ENCODE measurements at places on chromosomes 7 and 10.
A peak's percentile ranks its signal among the peaks of the same experiment; 100 is the strongest.

- DNase-seq: no peak
Observed at GRCh38 chr10:101428036-101428435, 74.1 kb downstream of the BTRC start.

DNA sequence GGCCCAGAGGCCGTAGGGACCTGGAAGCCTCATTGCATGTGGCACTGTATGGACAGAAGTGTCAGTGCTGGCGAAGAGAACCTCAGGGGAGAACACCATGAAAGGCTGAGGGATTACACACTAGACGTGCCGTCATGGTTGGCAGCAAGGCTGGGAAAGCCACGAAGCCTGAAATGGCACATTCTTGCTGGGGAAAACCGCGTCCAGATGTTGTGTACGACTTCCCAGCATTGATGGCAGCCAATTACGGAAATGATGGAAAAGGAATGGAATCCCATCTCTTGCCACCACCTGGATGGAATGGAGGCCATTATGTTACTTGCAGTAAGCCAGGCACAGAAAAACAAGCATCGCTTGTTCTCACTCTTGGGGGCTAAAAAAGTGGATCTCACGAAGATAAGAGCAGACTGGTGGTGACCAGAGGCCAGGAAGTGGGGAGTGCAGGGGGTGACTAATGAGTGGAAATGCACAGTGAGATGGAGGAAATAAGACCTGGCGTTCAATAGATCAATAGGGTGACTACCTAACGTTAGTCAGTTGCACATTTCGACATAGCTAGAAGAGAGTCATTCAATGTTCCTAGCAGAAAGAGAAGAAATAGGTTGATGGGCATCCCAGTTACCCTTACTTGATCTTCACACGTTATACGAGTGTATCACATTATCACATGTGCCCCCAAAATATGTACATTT, 14.6 kb upstream of the PWWP2B start:
- DNase-seq: no peak

DNA sequence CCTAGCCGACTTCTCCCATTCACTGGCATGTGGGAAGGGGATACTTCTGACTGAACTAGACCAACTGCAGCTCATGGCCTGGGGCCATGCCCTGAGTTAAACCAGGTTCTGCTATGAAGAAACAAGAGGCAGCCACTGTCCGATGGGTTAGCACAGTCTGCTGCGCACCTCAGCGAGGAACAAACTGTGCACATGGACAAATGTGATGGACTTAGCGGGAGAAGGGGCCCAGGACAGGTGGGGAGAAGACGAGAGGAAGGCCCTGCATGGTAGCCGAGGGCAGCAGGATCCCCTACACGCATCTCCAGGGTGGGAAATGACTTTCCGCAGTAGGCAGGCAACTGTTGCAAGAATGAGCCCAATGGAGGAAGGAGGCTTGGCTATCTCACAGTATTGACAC, 115.0 kb downstream of the PRKAG2 start:
- no peak for DNase-seq

DNA sequence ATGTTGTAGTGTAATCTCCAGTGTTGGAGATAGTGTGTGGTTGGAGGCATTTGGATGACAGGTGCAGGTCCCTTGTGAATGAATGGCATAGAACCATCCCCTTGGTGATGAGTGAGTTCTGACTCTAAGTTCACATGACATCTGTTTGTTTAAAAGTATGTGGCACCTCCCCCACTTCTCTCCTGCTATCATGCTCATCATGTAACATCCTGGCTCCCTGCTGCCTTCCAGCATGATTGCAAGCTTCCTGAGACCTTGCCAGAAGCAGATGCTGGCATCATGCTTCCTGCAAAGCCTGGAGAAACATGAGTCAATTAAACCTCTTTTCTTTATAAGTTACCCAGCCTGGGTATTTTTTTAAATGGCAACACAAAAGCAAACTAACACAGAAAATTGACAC, 499.0 kb upstream of the SEMA3D start:
- no peak for DNase-seq

DNA sequence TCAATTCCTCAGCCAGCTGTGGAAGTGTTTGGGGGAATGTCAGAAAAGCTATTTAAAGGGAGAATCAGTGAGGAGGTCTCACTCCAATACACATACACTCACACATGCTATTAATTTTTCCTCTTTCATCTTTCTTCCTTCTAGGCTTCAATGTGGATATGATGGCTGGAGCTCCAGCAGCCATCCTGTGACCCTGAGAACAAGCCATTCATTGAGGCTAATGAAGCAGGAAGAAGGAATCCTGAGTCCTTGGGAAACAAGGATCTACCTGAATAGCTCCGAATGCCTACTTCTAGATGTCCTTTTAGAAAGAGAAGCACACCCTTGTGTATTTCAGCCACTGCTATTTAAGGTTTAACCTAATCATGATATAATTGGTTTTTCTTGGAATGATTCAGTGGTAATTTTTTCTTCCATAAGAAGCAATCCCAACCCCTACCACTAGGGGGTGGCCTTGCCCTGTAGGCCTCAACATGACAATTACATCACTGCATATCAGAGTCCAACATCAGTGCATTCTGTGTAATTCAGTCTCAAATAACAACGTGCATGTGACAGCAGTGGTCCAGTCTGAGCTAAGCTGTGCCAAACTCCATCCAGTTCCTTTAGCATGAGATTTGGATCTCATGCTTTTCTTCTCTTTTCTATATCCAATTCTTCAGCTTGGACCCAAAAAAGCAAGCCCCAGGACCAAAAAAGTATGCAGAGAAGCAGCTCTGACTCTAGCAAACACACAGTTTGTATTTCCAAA, 85.3 kb upstream of the ANKRD1 start:
- DNase-seq: peak; percentile 79

DNA sequence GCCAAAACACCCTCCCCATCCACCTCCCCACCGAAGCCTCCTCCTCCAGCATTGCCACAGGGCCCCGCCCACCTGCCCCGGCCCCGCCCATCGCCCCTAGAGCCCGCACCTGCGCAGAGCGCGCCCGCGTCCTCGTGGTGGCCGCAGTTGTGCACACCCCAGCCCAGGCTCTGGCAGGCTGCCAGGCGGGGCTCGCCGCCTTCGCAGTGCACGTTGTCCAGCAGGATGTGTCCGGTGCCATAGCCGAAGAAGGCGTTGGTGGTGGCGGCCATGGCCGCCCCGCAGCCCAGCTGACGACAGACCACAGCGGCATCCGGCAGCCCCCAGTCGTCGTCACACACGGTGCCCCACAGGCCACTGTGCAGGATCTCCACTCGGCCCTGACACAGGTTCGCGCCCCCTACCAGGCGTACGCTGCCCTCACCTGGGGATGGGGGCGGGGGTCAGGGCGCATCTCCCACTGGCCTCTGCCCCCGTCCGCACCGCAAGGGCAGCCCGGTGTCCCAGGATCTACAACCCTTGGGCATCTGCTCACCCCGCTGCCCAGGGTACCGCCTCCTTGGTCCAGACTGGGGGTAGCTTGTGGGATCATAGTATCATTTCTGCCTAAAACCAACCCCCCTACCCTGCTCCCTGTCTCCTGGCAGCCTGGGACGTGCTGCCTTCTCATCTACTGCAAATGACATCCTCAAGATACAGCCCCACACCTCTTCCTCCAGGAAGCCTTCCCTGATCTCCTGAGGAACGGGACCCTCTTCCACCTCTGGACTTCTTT, 11.9 kb downstream of the SSC4D start:
- peak; percentile 81 for DNase-seq

- DNase-seq: no peak
Observed at GRCh38 chr10:78078539-78079330, 45.1 kb downstream of the RPS24 start.

- no peak for DNase-seq
Observed at GRCh38 chr10:124416733-124417132, 2.0 kb downstream of the OAT start.

GRCh38 chr10:96714031-96714590, 6.2 kb downstream of the PIK3AP1 start:
- DNase-seq: no peak

DNA sequence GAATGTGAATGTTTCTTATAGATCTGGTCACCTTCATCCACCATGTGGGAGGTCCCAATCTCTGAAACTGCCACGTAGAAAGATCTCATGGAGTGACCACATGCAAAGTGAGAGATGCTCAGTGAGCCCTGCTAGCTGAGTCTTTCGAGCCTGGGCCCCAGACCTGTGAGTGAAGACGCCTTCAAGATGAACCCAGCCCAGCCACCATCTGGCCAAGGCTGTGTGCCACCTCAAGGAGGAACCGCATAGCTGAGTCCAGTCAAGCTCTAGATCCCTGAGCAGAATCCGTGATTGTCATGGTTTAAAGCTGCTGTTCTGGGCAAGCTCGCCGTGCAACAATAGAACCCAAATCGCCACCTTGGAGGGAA, 20.2 kb upstream of the PPIF start:
- DNase-seq: no peak

GRCh38 chr10:3782146-3782450, 2.9 kb downstream of the KLF6 start:
- DNase-seq: peak; percentile 55
